Stimulated activated CD4-positive, alpha-beta T cell treated with anti-CD3 and anti-CD28 coated beads, Interleukin-4, amount 100 ng/mL, for 24 hours (primary cell): ENCODE measurements at places on chromosomes 2 and 18.

DNA sequence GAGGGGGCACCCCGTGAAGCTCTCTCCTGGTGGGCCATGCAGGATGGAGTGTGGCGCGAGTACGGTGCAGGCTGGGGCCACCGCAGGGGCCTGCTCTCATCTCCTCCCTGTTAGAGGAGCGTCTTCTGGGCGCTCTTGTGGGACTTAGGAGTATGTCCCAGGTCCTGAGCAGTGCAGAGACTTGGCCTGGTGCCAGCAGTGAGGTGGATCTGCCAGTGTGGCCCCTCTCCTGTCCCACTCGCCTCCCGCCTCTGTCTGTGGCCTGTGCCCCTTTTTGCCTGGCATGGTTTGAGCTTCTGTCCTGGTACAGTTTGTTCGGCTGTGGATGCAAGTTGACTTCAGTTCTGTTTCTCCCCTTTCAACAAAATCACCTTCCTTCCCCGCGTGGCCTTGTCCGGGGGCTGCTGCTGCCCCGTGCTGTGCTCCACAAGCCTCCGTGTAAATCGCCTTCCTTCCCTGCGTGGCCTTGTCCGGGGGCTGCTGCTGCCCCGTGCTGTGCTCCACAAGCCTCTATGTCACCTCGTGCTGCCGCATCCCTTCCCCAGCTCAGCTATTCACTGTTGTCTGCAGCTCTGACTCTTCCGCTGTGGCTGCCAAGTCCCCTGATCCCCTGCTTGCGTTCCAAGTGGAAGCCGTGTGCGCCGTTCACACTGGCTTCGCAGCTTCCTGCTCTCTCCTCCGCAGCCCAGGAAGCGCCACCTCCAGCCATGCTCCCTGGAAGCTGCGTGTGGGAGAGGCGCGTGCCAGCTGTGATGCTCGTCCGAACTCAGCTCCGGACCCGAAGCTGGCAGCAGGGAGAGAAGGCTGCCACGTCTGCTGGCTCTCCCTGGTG lies 13.7 kb downstream of the LDLRAD4 start:
- no peak for DNase-seq

- DNase-seq = no peak
Measured at GRCh38 chr2:28544922-28545589, 49.2 kb downstream of the PLB1 start.

DNA sequence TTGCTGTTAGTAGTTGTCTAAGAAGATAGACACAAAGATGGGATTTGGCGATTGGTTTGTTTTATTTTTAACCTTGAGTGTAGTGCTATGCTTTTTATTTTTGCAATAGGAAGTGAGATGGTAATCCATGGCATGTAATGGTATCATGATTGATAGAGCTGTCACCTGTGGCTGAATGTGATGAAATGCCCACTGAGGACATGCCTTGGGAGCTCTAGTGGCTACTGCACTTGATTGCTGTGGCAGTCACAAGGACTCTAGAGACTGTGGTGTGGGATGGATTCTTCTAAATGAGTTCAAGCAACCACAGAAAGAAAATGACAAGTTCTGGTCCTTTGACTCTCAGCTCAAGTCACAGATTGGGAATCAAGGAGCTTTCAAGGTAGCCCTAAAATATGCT lies 139.4 kb downstream of the CYRIA start:
- DNase-seq = no peak

GRCh38 chr2:112644933-112645309 lies 818 bp upstream of the SLC20A1 start:
- DNase-seq = no peak

DNA sequence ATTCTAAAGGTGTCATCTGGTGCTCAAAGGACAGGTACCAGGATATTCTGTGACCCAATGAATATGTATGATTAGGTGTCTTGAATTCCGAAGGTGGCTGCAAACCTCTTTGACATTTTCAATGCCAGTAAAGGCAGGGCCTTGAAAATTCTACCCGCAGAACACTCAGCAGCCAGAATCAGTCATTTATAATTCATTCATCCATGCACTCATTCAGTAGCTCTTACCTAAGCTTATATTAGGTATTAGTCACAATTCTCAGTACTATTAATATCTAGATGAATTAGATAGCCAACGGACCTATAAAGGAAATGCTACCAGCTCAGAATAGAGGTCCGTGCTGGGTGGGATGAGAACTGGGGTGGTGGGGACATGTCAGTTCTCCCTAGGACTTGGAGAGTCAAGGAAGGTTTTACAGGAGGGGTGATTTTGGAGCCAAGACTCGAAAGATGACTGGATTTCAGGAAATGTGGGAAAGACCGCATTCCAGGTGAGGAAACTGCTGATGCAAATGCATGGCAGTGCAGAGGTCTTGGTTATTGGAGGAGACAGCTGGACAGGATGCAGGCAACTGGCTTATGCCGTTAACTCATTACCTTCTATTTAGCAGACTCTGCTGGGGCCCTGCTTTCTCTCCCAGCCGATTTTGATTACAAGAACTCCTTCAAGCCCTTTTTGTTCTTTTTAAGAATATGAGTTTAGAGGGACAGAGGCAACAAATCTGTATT lies 7.2 kb downstream of the TRIB2 start:
- no peak for DNase-seq

DNA sequence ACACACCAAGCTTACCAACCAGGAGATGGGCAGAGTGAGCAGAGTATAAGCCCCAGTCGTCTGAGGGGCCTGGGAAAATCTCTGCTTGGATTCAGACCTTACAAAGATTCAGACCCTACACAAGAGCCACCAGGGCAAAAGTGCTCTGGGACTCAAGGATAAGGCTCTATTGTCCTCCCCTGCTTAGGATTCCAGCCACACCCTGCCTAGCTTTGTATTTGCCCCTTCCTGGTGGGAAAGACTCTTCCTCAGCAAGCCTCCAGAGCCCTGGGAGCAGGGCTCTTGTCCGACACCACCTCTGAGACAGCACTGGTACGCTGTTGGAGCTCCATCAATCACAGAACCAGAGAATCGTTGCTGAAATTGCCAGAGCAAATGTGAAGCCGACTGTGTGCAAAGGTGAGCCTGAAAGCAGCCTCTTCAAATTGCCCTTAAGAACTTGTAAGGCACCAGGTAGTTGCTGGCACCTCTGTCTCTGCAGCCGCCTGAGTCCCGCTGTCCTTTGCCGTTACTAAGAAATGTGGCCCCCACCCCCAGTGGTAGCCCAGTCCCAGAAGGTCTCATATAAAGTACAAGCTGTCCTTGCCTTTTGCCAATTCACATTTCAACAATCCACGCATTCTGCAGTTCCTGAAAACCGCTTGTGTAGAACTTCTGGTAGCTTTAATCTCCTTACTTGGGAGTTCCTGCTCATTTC lies 148.7 kb downstream of the CTIF start:
- DNase-seq = no peak

DNA sequence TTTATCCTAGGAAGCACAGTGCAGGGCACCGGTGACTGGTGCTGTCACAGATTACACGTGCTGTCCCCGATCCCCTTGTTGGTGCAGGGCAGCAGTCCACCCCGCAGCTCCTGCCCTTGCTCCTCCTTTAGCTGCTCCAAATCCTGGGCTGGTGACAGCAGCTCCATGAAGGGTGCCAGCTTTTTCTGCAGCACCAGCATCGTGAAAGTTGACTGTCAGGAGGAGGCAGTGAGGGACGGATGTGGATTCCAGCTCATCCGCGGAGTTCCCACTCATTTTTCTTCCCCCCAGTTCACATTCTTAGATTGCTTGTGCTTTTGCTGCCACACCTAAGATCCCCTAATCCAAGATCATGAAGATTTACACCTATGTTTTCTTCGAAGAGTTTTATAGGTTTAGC lies 67.5 kb downstream of the ONECUT2 start:
- no peak for DNase-seq

DNA sequence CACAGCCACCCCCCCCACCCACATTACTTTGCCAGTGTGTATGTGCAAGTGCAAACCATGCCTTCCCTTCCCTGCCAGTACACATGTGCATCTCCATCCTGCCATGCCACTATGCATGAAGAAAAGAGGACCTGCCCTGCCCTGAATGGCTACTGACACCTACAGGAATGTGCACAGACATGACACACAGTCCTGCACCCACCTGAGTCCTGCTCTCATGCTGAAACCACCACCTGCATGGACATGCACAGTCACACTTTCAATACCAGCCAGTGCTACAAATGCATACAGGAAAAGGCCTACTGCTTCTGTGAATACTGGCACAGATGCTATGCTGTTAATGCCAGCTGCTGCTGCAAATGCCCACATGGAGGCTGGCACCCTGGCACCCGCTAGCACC lies 334.4 kb upstream of the DLGAP1 start:
- DNase-seq = no peak

GRCh38 chr2:216275890-216276289 lies 96.4 kb downstream of the MARCHF4 start:
- no peak for DNase-seq

GRCh38 chr2:115034801-115035200 lies 592.4 kb downstream of the DPP10 start:
- DNase-seq = no peak

- DNase-seq = no peak
Measured at GRCh38 chr2:207008105-207008990, 69.0 kb downstream of the CPO start.
